CD4-positive, alpha-beta memory T cell (primary cell): ENCODE measurements at places on chromosomes 2 and 18. TPM values are rescaled to one million over a fixed set of nuclear protein-coding genes. Genes with fewer than 3 reads are reported as not detected.

C2orf76 gene
- 9.6 TPM for total RNA-seq

MMADHC gene
- total RNA-seq: 69.4 TPM

HNRNPLL gene
- total RNA-seq: 105 TPM

SCYGR6 gene
- not detected for total RNA-seq

ALK gene
- total RNA-seq: not detected

RIT2 gene
- not detected for total RNA-seq

NETO1 gene
- total RNA-seq: not detected

TMEM17 gene
- total RNA-seq: not detected

CD8B2 gene
- total RNA-seq: not detected

FOXD4L1 gene
- 0.42 TPM for total RNA-seq

CKAP2L gene
- 0.06 TPM for total RNA-seq

- H3K4me3 ChIP-seq: no peak overlapping the region
- H3K4me1 ChIP-seq: no peaks in the 10 kb centered on the region
- no peaks in the 10 kb centered on the region for H3K36me3 ChIP-seq
- H3K27ac ChIP-seq: no peak overlapping the region
- DNase-seq: no peak
- no peaks in the 10 kb centered on the region for H3K27me3 ChIP-seq
Measured at GRCh38 chr2:71995067-71995665, 152.5 kb downstream of the CYP26B1 start.

DNA sequence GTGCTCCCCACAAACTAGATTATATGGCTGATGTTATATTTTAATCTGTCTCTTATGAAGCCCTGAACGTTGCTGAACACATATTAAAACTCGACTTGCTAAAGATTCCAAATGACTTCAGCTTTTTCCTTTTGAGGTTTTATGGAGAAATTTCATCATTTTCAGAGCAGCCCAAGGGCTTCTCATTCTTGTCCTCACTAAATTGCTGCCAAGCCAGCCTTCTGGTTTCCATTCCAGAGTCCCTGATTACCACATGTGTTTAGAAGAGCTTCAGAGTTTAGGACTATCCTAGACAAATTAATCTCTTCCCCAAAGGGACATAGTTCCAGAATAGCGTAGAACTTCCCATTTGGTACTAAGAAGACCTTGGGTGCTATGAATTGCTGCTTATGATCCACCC lies 77.8 kb upstream of the CCDC195 start:
- H3K36me3 ChIP-seq: peaks cover 81% of the 10 kb centered on the region
- H3K4me1 ChIP-seq: no peaks in the 10 kb centered on the region
- no peak overlapping the region for H3K27ac ChIP-seq
- H3K27me3 ChIP-seq: no peaks in the 10 kb centered on the region
- DNase-seq: no peak

- no peak for DNase-seq
- no peak overlapping the region for H3K4me3 ChIP-seq
- no peaks in the 10 kb centered on the region for H3K27me3 ChIP-seq
Measured at GRCh38 chr18:66931010-66931409, 327.1 kb upstream of the CDH19 start.

- no peaks in the 10 kb centered on the region for H3K4me1 ChIP-seq
- no peak overlapping the region for H3K27ac ChIP-seq
- no peak for DNase-seq
- no peaks in the 10 kb centered on the region for H3K27me3 ChIP-seq
- H3K4me3 ChIP-seq: no peak overlapping the region
Measured at GRCh38 chr2:125471963-125472362, 1184.0 kb upstream of the GYPC start.

DNA sequence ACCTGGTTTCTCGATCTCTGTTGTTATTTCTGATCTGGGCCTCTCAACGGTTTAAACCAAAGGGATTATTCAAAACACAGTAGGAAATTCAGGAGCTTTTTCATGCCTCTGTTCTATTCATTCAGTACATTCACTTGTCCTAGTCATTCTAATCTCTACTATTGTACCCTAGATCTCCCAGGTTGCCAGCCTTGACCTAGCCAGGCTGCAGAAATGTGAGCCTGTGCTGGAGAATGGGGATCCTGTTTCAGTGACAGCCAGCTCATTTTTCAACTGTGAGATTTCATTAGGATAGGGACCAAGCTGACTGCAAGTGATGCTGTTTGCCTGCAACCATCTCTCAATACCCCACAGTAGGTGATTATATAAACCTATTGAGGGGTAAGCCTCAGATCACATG lies 186.2 kb downstream of the CMPK2 start:
- H3K4me1 ChIP-seq: no peaks in the 10 kb centered on the region
- no peaks in the 10 kb centered on the region for H3K27me3 ChIP-seq
- no peak overlapping the region for H3K4me3 ChIP-seq

DNA sequence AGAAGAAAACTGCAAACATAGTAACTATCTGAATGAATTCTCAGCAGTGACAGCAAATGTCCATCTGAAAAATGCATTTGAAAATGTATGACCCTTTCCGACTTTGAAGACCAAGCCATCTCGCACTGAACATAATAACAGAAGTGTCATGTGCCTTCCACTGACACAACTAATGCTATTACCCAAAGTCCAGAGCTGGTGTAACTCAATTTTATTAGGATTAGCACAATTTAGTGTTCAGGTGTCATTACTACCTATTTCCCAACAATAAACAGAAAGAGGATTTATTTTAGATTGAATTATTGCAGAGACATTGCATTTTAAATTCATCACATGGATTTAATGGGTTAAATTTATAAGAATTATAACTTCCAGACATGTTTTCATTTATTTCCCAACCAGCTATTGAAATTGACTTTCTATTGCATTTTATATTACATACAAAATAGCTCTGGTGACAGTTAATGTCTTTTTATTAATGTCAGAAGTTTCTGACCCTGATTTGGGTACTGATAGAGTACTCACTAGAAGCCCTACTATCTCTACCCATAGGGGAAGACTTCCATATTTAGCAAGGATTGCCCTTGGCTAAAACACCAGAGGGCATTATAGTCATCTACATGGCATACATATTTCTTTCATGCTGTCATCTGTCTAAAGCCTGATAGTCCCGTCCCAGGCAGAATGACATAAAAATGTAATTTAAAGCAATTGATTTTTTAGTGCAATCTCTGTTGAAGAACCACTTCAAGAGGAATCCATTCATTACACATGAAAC lies 7.0 kb upstream of the STK39 start:
- no peaks in the 10 kb centered on the region for H3K27me3 ChIP-seq
- no peaks in the 10 kb centered on the region for H3K4me1 ChIP-seq
- H3K27ac ChIP-seq: no peak overlapping the region
- no peaks in the 10 kb centered on the region for H3K36me3 ChIP-seq
- no peak overlapping the region for H3K4me3 ChIP-seq

GRCh38 chr2:105257981-105258380 lies 16.4 kb downstream of the GPR45 start:
- no peaks in the 10 kb centered on the region for H3K36me3 ChIP-seq
- H3K27ac ChIP-seq: no peak overlapping the region
- H3K4me1 ChIP-seq: no peaks in the 10 kb centered on the region

- H3K36me3 ChIP-seq: no peaks in the 10 kb centered on the region
- no peaks in the 10 kb centered on the region for H3K4me1 ChIP-seq
- no peak overlapping the region for H3K4me3 ChIP-seq
- no peaks in the 10 kb centered on the region for H3K27me3 ChIP-seq
- DNase-seq: no peak
Measured at GRCh38 chr18:31217038-31217849, 54.6 kb upstream of the DSC1 start.

- no peaks in the 10 kb centered on the region for H3K36me3 ChIP-seq
- no peaks in the 10 kb centered on the region for H3K4me1 ChIP-seq
- no peak overlapping the region for H3K4me3 ChIP-seq
- H3K27ac ChIP-seq: no peak overlapping the region
- H3K27me3 ChIP-seq: no peaks in the 10 kb centered on the region
- no peak for DNase-seq
Measured at GRCh38 chr2:10536569-10537133, 88.5 kb upstream of the ODC1 start.

GRCh38 chr18:78768656-78769501 lies 210.7 kb upstream of the SALL3 start:
- H3K4me1 ChIP-seq: no peaks in the 10 kb centered on the region
- no peak for DNase-seq
- H3K27me3 ChIP-seq: no peaks in the 10 kb centered on the region
- no peaks in the 10 kb centered on the region for H3K36me3 ChIP-seq

DNA sequence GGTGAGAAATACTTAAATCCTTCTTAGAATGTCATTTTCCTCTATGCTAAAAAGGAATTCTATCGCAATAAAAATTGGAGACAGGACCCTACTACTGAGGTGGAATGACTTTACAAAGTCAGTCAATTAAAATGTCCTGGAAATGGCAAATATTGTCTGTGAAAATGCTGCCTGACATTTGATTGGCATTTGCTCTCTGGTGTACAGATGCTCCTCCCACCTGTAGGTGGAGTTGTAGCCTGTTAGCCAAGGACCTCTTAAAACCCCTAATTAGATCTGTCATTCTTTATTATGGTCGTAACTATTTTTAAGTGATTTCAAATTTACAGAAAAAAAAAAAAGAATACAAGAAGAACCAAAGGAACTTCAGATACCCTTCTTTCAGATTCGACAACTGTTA lies 393.1 kb upstream of the KLHL29 start:
- no peaks in the 10 kb centered on the region for H3K27me3 ChIP-seq
- no peaks in the 10 kb centered on the region for H3K36me3 ChIP-seq
- no peak overlapping the region for H3K4me3 ChIP-seq

- no peaks in the 10 kb centered on the region for H3K4me1 ChIP-seq
- no peaks in the 10 kb centered on the region for H3K36me3 ChIP-seq
- DNase-seq: no peak
- no peaks in the 10 kb centered on the region for H3K27me3 ChIP-seq
Measured at GRCh38 chr2:111035830-111036441, 84.8 kb upstream of the BCL2L11 start.

- no peak for DNase-seq
- H3K27me3 ChIP-seq: no peaks in the 10 kb centered on the region
- no peak overlapping the region for H3K27ac ChIP-seq
- H3K4me3 ChIP-seq: no peak overlapping the region
Measured at GRCh38 chr2:8033546-8034096, 648.2 kb upstream of the ID2 start.

DNA sequence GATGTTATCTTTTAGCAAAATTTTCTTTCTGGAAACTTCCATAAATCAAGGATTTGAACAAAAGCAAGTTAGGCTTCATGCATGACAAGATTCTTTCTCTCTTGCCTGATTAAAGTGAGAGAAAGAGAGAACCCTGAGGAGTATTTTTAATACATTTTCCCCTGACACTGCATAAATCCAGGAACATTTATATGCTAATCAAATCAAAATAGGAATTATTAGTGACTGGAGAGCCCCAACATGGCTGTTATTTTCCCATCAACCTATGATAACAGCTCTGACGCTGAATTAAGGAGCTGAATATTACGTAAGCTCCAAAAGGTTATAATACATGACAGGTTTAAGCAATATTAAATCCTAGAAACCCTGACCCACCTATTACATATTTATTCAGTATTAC lies 930.2 kb upstream of the PIK3C3 start:
- no peaks in the 10 kb centered on the region for H3K4me1 ChIP-seq
- no peaks in the 10 kb centered on the region for H3K27me3 ChIP-seq
- DNase-seq: no peak
- H3K36me3 ChIP-seq: no peaks in the 10 kb centered on the region
- H3K4me3 ChIP-seq: no peak overlapping the region

DNA sequence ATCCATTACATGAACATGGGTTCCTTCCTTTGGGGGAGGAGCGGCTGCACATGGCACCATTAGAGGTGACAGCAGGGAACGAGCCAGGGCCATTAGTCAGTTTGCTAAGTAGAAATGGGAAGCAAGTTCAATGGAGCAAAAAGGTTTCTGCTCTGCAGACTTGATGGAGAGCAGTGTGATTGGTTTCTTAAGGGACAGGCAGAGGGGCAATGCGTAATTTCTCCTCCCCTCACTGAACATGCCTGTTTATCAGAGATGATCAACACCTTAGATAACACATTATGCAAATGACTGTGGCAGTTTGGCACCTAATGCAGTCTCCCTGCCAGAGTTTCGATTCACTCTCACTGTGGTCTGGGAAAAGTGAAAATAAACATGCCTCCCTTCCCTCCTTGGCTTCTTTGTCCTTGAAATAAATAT lies 414.5 kb downstream of the STK39 start:
- DNase-seq: no peak
- H3K4me1 ChIP-seq: no peaks in the 10 kb centered on the region
- H3K36me3 ChIP-seq: no peaks in the 10 kb centered on the region
- H3K27ac ChIP-seq: no peak overlapping the region

- no peak for DNase-seq
- no peak overlapping the region for H3K27ac ChIP-seq
- no peaks in the 10 kb centered on the region for H3K27me3 ChIP-seq
- H3K36me3 ChIP-seq: no peaks in the 10 kb centered on the region
Measured at GRCh38 chr2:231522418-231523180, 7.6 kb downstream of the NMUR1 start.

DNA sequence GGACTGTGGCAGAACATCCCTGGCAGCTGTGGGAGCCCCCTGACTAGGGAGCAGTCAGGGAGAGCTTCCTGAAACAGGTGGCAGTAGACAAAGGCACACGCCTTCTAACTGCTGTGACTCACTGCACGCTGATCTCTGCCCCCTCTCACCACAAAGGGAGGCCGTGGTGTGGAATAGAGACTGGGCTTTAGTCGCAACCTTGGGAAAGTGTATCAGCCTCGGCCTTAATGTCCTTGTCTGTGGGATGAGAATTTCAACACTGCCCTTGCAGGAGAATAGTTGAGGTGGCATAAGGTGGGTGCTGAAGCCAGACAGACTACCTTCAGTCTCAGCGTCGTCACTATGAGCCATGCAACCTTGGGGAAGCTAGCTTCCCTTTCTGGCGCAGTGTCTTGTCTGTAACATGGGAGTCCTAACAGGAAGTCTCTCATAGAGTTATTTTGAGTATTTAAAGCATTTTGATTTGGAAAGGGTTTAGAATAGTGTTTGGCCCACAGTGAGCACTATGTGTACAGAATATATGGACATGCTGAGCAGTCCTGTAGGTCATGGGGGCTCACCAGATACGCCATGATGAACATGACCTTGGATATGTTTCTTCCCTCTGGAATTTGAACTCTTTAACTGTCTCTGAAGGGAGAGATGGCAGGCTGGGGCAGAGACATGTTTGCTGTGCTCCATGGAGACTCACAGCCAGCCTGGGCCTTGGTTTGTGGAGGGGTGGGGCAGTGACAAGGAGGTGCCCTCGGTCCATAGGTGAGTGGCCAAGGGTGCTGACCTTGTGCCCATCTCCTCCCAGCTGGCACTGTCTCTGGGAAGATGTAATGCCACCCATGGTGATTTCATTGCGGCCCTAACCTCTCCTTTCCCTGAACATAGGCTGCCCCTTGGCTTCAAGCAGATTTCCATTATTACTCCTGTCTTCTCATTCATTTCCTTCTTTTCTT lies 29.5 kb upstream of the SMAD7 start:
- H3K27me3 ChIP-seq: no peaks in the 10 kb centered on the region
- no peak overlapping the region for H3K4me3 ChIP-seq
- no peak for DNase-seq
- H3K4me1 ChIP-seq: peaks cover 4% of the 10 kb centered on the region

GRCh38 chr2:62435720-62436119 lies 70.3 kb downstream of the TMEM17 start:
- H3K4me3 ChIP-seq: no peak overlapping the region
- DNase-seq: no peak
- no peak overlapping the region for H3K27ac ChIP-seq
- H3K36me3 ChIP-seq: no peaks in the 10 kb centered on the region
- H3K27me3 ChIP-seq: no peaks in the 10 kb centered on the region
- no peaks in the 10 kb centered on the region for H3K4me1 ChIP-seq
